ENCODE measurements at places on chromosomes 7 and 10.

DNA sequence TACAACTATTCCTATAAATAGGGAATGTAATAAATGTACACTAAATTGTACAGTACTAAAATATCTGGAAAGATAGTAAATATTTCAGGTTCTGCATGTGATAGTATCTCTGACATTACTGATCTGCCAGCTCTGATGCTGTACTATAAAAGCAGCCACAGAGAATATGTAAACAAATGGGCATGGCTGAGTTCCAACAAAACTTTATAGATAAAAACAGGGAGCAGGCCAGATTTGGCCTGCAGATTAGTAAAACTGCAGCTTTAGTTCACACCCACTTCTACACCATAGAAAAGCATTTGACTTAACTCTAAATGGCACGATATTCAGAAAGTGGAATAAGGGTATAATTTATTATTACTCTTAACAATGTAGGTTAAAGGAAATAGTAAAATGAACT lies 18.8 kb upstream of the TLL2 start:
- no peak for DNase-seq

GRCh38 chr10:116371737-116372136 lies 47.5 kb downstream of the CCDC172 start:
- DNase-seq, result no peak

- DNase-seq, result no peak
Observed at GRCh38 chr10:122474131-122474818, 12.9 kb downstream of the HTRA1 start.

DNA sequence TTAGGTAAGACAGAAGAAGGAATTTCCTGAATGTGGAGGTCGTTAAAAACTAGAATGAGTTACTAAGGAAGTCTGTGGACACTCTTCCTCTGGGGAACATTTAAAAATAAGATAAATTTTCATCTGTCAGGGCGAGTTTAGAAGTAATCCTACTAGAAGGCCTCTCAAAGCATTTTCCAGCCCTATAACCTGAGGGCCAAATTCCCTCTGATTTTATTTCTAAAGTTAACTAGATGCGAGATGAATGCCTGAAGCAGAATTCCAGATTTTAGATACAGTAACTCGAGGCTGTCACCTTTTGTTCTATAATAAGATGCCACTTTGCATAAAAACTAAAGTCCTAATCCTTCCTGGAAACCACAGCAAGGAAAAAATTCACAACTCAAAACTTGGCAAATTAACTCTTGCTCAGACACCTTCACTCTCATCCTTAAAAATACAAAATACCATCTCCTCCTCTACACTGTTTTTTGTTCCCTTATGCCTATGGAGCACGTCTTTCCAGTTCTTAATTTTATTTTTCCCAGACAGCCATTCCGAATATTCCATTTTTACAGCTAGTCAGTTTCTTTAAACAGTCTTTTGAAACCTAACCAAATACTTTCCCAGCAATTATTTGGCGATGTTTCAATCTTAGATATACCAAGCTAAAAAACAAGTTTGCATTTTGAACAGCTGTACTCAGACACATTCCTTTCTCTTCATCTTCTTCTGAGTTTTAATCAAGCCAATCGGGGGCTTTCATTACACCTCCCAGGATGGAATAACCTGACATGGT lies 420.7 kb upstream of the NFE2L3 start:
- DNase-seq, result no peak

GRCh38 chr7:96942112-96942511 lies 63.2 kb upstream of the DLX6 start:
- no peak for DNase-seq

DNA sequence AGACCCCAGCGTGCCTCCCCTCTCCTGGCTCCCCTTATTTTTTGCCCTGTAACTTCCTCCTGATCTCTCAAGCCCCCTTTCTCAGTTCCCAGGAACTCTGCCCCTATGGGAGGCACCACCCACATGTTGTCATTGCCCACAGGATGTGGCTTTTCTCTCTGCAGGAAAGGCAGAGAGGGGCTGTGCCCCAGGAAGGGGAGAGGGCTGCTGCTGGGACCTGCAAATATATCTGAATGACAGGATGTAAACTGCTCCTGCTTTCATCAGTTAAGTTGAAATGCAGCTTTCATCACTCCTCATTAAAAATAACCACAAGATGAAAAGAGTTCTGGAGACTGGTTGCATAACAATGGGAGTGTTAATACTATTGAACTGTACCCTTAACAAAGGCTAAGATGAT lies 103.3 kb downstream of the CLEC2L start:
- DNase-seq, result no peak

- DNase-seq, result no peak
Observed at GRCh38 chr10:1115607-1115955, 59.4 kb downstream of the WDR37 start.

DNA sequence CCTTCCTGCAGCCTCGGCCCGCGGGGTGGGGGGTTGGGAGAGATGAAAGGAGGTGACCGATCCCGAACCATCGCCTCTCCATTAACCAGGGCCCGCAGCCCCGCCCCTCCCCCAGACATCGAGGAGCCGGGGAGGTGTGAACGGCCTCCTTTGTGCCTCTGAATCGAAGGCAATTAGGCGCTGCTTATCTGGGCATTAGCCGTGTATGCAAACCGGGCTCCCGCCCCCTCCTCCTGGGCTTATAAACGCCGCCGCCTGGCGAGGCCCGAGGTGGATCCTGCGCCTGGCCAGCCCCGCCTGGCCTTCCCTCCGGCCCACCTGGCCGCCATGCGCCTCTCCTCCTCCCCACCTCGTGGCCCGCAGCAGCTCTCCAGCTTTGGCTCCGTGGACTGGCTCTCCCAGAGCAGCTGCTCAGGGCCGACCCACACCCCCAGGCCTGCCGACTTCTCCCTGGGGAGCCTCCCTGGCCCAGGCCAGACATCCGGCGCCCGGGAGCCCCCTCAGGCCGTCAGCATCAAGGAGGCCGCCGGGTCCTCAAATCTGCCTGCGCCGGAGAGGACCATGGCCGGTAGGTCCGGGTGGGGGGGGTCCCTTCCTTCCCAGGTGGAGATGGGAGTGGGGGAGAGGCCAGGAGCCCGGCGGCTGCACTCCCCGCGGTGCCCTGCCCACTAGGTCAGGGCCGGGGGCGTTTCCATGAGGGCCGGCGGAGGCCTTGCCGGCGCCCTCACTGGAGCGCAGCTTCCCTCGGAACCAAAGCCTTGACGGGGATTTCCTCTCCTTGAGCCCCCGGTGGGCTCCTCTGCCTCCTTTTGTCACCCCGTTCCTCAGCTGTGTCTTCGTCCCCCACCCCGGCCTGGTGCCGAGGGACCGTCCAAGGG lies at the start of gene VENTX:
VENTX (plus strand) TSS at position 268 of the 878 bp plus-strand sequence; CDS start at position 328, 60 bp downstream.
- no peak for DNase-seq

- DNase-seq, result no peak
Observed at GRCh38 chr7:96359876-96360275, 38.0 kb upstream of the SLC25A13 start.

DNA sequence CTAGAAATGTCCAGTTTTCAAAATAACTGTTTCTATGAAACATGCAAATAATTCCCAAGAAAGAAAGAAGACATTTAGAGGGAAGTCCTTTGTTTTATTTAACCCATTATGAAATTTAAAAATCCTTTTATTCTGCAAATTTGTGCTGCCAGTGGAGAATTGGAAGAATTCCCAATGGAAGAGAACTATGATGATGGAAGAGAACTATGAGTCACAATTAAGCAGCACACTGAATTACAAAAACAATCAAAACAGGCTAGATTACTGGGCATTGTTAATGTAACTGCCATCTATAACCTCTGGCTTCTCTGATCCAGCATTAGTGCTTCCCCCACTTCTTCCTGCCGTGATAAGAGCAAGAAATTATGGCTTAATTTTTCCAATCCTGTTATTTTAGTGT lies 126.2 kb upstream of the FEZF1 start:
- DNase-seq, result no peak

DNA sequence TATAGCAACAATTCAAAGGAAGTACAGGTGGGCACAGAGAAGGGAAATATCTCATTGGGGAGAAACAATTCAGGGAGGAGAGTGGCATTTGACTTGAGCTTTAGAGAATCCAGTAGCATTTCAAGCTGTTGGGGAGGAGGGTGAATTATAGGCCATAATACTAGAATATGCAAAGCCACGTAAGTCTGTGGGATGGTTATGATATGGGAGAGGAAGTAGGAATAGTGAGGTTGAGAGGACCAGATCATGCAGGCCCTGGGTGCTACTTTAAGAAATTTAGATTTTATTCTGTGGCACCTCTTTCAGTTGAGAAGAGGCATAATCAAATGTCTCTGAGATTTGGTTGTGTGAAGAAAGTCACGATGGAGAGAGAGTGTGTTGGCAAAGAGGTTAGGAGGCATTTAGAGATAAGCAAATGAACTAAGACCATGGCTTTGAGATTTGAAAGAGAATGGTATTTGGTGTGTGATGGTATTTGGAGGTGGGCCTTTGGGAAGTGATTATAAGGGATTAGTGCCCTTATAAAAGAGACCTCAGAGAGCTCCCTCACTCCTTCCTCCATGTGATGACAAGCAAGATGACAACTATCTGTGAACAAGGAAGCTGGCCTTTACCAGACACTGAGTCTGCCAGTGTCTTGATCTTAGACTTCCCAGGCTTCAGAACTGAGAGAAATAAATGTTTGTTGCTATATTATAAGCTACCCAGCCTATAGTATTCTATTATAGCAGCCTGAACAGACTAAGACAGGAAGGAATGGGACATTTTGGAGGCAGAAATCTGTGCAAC lies 15.1 kb downstream of the ADD3 start:
- DNase-seq, result no peak

DNA sequence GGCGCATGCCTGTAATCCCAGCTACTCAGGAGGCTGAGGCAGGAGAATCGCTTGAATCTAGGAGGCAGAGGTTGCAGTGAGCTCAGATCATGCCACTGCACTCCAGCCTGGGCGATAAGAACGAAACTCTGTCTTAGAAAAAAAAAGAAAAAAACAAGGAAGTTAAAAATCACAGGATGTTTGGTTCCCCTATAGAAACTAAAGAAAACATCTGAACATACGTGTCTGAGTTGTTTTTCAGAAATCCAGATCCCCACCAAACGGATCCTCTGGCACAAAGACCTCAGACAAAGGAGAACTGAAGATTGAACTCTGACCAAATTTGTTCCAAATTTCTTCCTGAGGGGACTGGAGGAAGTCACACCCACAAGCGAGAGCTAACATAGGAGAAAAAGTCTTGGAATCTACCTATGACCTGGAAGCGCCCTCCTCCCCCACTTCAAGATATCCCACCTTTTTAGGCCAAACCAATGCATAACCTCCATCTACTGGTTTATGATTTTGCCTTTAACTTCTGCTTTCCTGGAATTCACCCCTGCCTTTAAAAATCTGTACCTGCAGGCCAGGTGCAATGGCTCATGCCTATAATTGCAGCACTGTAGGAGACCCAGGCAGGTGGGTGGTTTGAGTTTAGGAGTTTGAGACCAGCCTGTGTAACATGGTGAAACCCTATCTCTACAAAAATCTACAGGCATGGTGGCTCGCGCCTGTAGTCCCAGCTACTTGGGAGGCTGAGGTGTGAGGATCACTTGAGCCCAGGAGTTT lies 19.7 kb upstream of the SIRT1 start:
- no peak for DNase-seq

GRCh38 chr10:11959966-11960365 lies 82.6 kb downstream of the UPF2 start:
- DNase-seq, result no peak

GRCh38 chr10:35015843-35016408 lies 74.2 kb downstream of the CUL2 start:
- no peak for DNase-seq

- no peak for DNase-seq
Observed at GRCh38 chr10:72483471-72483870, 128.8 kb upstream of the DNAJB12 start.

DNA sequence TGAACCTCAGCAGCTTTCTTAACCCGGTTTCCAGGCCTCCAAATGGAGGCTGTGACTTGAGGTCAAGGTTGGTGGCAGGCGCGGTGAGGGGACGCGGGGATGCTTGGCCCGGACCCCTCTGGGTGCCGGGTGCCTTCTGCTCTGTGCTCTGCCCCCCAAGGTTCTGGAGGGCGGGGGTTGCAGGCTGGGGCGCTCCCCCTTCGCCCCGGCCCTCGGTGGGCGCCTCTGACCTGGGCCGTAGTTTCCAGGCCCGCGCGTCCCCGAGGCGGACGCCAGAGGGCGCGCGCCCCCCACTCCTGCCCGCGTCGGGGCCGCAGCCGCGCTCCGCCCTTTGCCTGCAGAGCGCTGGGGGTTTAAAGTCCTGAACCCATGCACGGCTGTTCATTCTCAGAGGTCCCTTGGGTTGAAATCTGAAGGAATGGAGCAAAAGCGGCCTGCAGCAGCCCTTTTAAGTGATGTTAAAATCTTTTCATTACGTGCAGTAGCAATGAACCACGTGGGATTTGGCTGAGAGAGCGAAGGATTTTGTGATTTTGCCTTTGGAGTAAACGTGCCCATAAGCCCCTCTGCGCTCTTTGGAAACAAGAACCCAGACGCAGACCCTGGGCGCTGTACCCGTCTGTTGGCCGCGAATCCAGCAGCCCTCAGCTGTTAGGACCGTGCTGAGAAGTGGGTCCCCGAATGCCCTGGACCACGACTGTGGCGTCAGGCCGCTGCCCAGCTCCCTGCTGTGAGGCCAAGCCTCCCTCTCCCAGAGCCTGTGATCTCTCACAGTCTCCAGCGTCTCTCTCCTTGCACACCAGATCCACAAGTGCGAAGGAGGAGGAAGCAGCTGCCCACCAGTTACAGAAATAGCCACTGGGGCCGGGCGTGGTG lies 135.0 kb downstream of the ACTR3B start:
- peak; percentile 82 for DNase-seq

- DNase-seq, result no peak
Observed at GRCh38 chr7:129168231-129169021, 20.0 kb upstream of the SMO start.

DNA sequence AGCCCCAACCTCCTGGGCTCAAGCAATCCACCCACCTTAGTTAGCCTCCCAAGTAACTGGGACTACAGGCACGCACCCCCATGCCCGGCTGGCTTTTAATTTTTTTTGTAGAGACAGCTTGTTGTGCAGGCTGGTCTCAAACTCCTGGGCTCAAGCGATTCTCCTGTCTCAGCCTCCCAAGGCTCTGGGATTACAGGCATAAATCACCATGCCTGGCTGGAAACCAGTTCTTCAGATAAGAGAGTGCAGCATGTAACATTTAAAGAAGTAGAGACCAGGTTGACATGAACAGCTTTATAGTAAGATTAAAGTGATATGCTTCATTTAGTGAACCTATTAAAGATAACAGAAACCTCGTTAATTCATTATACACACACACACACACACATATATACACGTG lies 167.9 kb upstream of the KAT6B start:
- DNase-seq, result no peak

GRCh38 chr7:95066737-95067530 lies 159.5 kb downstream of the PPP1R9A start:
- no peak for DNase-seq

GRCh38 chr7:91512958-91513357 lies 248.7 kb downstream of the FZD1 start:
- no peak for DNase-seq

GRCh38 chr10:49744091-49744685 lies 17.9 kb downstream of the OGDHL start:
- DNase-seq, result peak; percentile 13

GRCh38 chr7:76011442-76011861 lies 17.1 kb upstream of the TMEM120A start:
- no peak for DNase-seq

- no peak for DNase-seq
Observed at GRCh38 chr10:124306520-124306919, 112.2 kb downstream of the OAT start.

All from GM10248 (cell line).